WTC11 (cell line): ENCODE measurements at places on chromosomes 5 and 9. TPM values are rescaled to one million over a fixed set of nuclear protein-coding genes. Genes with fewer than 3 reads are reported as not detected.
A peak's percentile ranks its signal among the peaks of the same experiment; 100 is the strongest.

GRCh38 chr5:154367101-154367500 is 78.7 kb upstream of the SAP30L start:
- H3K36me3 ChIP-seq, result no peaks in the 10 kb centered on the region
- peaks cover 34% of the 10 kb centered on the region for H3K4me1 ChIP-seq
- H3K27me3 ChIP-seq, result no peaks in the 10 kb centered on the region; the same call in 1 of the 2 replicates

GRCh38 chr5:37717613-37718431 is 122.0 kb downstream of the GDNF start:
- no peak overlapping the region for H3K4me3 ChIP-seq
- no peak overlapping the region for H3K27ac ChIP-seq
- peaks cover 29% of the 10 kb centered on the region for H3K4me1 ChIP-seq
- H3K36me3 ChIP-seq, result no peaks in the 10 kb centered on the region
- H3K27me3 ChIP-seq, result no peaks in the 10 kb centered on the region

- H3K27ac ChIP-seq, result no peak overlapping the region
- H3K36me3 ChIP-seq, result no peaks in the 10 kb centered on the region
- H3K27me3 ChIP-seq, result no peaks in the 10 kb centered on the region
Measured at GRCh38 chr9:102038006-102038405, 299.6 kb upstream of the GRIN3A start.

- H3K27me3 ChIP-seq, result peaks cover 7% of the 10 kb centered on the region; the same call in 1 of the 2 replicates
- H3K4me3 ChIP-seq, result no peak overlapping the region
- peaks cover under 1% of the 10 kb centered on the region for H3K4me1 ChIP-seq
- H3K36me3 ChIP-seq, result no peaks in the 10 kb centered on the region
- H3K27ac ChIP-seq, result no peak overlapping the region
- no peak for DNase-seq
Measured at GRCh38 chr5:406041-406440, 36.9 kb upstream of the EXOC3 start.

The KCNIP1 gene
- 0.59 to 0.82 TPM (median 0.80 TPM) in 3 replicates for total RNA-seq

- peaks cover 4% of the 10 kb centered on the region for H3K27me3 ChIP-seq
- peaks cover 7% of the 10 kb centered on the region; the same call in 1 of the 2 replicates for H3K4me1 ChIP-seq
- no peak overlapping the region for H3K27ac ChIP-seq
- H3K4me3 ChIP-seq, result no peak overlapping the region
Measured at GRCh38 chr5:13503017-13503416, 441.5 kb downstream of the DNAH5 start.

DNA sequence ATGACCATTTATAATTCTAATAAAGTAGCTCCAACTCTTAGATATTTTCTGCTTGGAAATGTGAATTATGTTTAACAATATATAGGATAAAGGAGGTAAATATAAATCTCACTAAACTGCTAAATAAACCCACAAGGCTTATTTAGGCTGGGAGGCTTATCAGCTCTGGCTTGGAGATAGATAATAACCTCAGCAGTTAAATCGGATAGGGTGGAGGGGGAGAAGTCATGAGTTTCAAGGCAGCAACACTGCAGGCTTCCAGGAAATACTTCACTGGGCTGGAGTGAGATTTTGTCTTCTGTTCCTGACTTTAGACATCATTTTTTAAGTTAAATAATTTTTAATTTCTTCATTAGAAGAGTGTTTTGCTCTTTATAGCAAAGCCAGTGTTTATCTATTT is 80.0 kb upstream of the ITGA2 start:
- no peak overlapping the region for H3K27ac ChIP-seq
- no peaks in the 10 kb centered on the region for H3K36me3 ChIP-seq
- DNase-seq, result no peak
- H3K4me3 ChIP-seq, result no peak overlapping the region
- no peaks in the 10 kb centered on the region for H3K27me3 ChIP-seq

GRCh38 chr5:112005623-112005930 is 248.6 kb upstream of the NREP start:
- no peak for DNase-seq
- H3K4me1 ChIP-seq, result 0 out of 2 replicates have a peak, but pooled peaks cover 6% of the 10 kb centered on the region
- H3K27ac ChIP-seq, result no peak overlapping the region

GRCh38 chr9:106074006-106074405 is 379.7 kb downstream of the TMEM38B start:
- H3K4me3 ChIP-seq, result no peak overlapping the region
- no peaks in the 10 kb centered on the region for H3K36me3 ChIP-seq
- no peak for DNase-seq
- H3K27ac ChIP-seq, result no peak overlapping the region
- H3K27me3 ChIP-seq, result no peaks in the 10 kb centered on the region

DNA sequence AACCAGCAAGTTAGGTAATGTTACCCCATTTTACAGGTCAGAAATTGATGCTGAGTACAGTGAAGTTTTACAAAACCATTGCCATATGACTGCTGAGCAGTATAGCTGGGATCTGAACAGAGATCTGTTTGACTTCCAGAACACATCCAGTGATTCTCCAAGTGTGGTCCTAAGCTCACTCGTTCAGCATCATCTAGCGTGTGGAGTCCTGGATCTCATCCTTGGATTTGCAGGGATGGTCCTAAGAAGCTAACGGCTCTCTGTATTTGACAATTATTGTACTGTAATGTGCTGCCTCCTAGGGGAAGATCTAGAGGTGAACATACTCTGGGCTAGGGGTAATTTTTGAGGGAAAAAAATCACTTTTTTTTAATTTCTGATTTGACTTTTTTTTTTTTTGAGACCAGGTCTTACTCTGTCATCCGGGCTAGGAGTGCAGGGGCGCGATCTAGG is 1.4 kb downstream of the SLC26A2 start:
- DNase-seq, result no peak
- peaks cover 8% of the 10 kb centered on the region; the same call in 1 of the 2 replicates for H3K27me3 ChIP-seq
- H3K4me3 ChIP-seq, result peak overlapping the region; percentile 79
- H3K4me1 ChIP-seq, result peaks cover 19% of the 10 kb centered on the region
- no peak overlapping the region for H3K27ac ChIP-seq
- H3K36me3 ChIP-seq, result no peaks in the 10 kb centered on the region

DNA sequence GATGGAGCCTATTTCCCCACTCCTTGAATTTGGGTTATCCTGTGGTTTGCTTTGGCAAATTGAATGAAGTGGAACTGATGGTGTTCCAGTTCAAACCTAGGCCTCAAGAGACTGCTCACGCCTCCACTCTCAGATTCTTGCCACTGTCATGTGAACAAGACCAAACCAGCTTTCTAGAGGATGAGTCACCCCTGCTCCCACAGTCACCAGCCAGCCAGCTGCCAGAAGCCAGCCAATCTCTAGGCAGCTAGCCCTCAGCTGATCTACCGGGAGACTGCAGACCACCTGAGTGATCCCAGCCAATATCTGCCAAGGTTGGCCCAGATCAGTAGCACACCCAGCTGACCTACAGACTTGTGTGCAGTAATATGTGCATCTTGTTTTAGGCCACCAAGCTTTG is 300.6 kb downstream of the TMEM38B start:
- H3K36me3 ChIP-seq, result no peaks in the 10 kb centered on the region
- DNase-seq, result no peak
- H3K27me3 ChIP-seq, result no peaks in the 10 kb centered on the region
- no peak overlapping the region for H3K27ac ChIP-seq
- H3K4me3 ChIP-seq, result no peak overlapping the region
- H3K4me1 ChIP-seq, result peaks cover 43% of the 10 kb centered on the region

The JAK2 gene
- total RNA-seq, result 2.0 to 3.3 TPM (median 2.4 TPM) in 3 replicates

DNA sequence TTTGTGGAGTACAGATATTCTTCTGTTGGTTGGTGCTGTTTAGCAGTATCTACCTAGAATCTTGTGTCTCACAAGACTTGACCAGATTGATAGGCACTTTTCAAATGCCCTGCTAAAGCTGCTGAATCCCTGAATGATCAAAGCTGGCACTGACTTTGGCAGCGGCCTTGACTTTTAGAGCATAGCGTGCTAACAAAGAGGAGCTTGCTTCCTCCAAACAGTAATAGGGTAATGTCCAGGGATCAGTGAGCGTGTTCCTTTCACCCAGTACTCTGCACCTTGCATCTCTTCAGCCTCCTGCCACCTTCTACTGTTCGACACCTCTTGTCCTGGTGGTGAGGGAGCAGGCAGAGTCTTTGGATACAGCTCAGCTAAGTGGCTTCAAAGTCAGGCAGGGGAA is 100.8 kb downstream of the IQGAP2 start:
- no peak overlapping the region for H3K4me3 ChIP-seq
- no peak for DNase-seq
- H3K4me1 ChIP-seq, result peaks cover 54% of the 10 kb centered on the region

DNA sequence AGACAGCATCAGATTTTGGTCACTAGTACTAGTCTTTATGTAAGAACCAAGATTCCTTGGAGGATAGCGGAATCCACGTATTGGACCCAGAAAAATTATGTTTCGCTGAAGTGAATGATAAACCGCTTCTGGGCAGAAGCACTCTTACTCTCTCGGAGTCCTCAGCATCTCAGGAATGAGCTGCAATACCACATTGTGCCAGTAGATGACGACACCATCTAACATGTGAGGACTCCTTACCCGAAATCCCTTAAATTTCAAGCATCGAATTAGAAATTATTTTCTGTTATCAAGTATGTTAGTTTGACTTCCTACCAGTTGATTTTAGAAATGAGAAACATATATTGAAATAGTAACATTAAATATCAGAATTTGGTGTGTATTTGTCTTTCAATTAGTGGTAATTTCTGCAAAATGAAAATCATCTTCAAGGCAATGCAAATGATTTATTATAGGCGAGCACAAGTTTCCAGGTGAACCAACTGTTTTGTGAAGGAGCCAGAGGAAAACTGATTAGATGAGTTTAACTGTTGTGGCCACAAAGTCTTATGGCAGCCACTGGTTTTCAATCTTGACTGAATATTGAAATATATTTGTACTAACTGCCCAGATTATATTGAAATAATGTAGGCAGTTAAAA is 66.0 kb upstream of the CAMK4 start:
- DNase-seq, result peak; percentile 81
- no peak overlapping the region for H3K27ac ChIP-seq
- no peak overlapping the region for H3K4me3 ChIP-seq
- H3K36me3 ChIP-seq, result no peaks in the 10 kb centered on the region

DNA sequence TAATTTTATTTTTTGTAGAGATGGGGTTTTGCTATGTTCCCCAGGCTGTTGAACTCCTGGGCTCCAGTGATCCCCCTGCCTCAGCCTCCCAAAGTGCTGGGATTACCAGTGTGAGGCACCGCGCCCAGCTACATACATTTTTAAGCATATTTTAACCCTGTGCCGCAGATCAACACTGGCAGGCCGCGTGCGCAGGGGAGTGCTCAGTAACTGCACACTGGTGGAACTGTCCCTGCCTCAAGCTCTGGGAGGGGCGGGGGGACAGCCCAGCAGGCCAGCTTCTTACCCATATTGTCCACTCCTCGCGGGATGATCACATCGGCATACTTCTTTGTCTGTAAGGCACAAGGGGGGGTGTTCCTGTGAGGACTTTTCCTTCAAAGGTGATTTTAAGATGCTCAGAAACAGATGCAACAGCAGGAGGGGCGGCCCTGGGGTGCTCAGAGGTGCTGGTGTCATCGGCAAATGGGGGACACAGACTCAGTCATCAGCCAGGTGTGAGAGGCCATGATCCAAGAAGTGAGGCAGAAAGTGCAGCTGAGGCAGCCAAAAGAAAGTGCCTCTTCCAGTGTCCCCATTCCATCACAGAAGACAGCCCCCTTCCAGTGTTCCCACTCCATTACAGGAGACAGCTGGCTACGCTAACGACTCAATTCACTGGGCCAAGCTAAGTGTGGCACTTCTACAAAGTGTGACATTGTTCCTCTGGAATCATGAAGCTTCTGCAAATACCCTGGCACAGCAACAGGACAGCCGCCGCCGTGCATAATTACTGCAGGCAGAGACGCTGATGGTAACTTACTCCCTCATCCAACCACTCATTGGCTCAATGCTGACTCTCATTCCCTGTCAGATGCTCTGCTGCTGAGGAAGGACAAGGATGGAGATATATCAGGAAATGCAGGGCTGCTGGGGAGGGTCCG is 5.2 kb downstream of the UCK1 start:
- no peak overlapping the region for H3K27ac ChIP-seq
- no peak overlapping the region for H3K4me3 ChIP-seq
- peaks cover 6% of the 10 kb centered on the region; the same call in 1 of the 2 replicates for H3K4me1 ChIP-seq
- H3K27me3 ChIP-seq, result no peaks in the 10 kb centered on the region
- H3K36me3 ChIP-seq, result peaks cover 51% of the 10 kb centered on the region
- no peak for DNase-seq

- no peak overlapping the region for H3K27ac ChIP-seq
- peaks cover 31% of the 10 kb centered on the region for H3K4me1 ChIP-seq
- H3K36me3 ChIP-seq, result peaks cover 15% of the 10 kb centered on the region
- no peak overlapping the region for H3K4me3 ChIP-seq
- no peaks in the 10 kb centered on the region for H3K27me3 ChIP-seq
Measured at GRCh38 chr5:106854105-106854687, 816.5 kb downstream of the EFNA5 start.

The BAAT gene
- 0.11 to 0.17 TPM (median 0.14 TPM) in 3 replicates for total RNA-seq

The F2RL2 gene
- 0.11 TPM in 1 of 3 replicates, not detected in the others for total RNA-seq

GRCh38 chr5:15703901-15704300 is 203.9 kb downstream of the FBXL7 start:
- no peak overlapping the region for H3K4me3 ChIP-seq
- H3K27me3 ChIP-seq, result no peaks in the 10 kb centered on the region
- DNase-seq, result no peak
- H3K27ac ChIP-seq, result peak overlapping the region; percentile 19
- H3K36me3 ChIP-seq, result no peaks in the 10 kb centered on the region; the same call in none of the 2 replicates

GRCh38 chr5:163161512-163161911 is 275.9 kb upstream of the CCNG1 start:
- H3K27me3 ChIP-seq, result no peaks in the 10 kb centered on the region; the same call in 1 of the 2 replicates
- H3K36me3 ChIP-seq, result no peaks in the 10 kb centered on the region; the same call in 1 of the 2 replicates

The ADGRD2 gene
- total RNA-seq, result 0.61 to 1.6 TPM (median 1.3 TPM) in 3 replicates
